ENCODE measurements at places on chromosomes 1 and 21.
A peak's percentile ranks its signal among the peaks of the same experiment; 100 is the strongest.

DNA sequence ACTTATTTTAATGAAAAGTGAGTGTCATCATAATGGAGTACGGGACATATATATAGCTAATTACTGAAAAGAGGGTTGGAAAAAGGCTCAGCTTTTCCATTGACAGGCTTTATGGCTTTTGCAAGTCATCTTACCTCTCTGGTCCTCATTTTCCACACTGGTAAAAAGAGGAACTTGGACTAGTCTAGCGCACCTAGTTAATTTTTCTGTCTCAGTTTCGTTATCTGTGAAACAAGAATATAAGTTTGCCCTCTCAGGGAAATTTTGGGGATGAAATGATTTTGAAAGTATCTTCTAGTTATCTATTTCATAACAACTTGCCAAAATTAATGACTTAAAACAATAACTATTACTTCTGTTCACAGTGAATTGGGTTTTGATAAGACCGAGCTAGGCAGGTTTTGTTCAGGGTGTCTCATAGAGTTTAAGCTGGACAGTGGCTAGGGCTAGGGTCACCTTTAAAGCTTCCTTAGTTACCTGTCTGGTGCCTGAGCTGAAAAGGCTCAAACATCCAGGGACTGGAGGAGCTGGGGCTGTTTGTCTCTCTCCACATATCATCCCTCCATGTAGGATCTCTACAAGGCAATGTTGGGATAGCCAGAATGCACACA, 91.7 kb downstream of the TYW3 start:
- no peak overlapping the region for H3K4me3 ChIP-seq
- H3K36me3 ChIP-seq = no peaks in the 10 kb centered on the region
- no peak overlapping the region for H3K27ac ChIP-seq
- no peaks in the 10 kb centered on the region for H3K4me1 ChIP-seq
- no peaks in the 10 kb centered on the region for H3K27me3 ChIP-seq

DNA sequence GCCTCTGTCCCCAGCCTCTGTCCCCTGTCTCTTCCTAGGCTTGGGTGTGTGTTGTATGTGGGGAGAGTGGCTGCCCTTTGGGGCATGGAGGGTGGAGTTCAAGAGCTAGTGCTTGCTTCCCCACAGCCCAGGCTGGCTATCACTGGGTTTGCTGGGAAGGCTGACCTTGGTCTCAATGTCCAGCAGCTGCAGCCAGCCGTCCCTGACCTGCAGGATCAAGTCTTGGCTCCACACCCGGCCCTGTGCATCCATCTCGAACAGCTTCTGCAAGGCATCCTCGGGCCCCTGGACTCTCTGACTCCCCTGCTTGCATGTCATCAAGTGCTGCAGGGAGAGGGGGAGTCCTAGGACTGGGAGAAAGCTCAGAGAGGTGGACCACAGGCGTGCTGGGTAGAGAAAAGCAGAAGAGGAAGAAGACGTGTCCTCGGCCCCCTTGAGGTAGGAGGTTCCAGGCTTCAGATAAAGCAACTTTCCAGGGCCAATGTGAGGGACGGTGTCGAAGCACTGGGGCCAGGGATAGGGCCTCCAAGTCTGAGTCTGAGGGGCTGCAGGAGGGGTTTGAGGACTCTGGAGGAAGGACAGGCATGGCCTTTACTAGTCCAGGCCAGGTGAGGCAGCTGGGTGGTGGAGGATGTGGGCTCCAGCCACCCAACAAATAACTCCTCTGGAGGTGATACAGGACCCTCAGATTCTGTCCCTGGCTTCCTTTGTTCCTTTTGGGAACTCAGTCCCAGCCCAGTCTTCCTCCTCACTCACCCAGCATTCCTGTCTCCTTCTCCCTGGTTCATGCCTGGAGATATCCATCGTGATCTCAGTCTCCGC, 4.0 kb downstream of the EPS8L3 start:
- H3K27ac ChIP-seq = no peak overlapping the region
- no peak overlapping the region for H3K4me3 ChIP-seq
- DNase-seq = no peak
- peaks cover 6% of the 10 kb centered on the region for H3K4me1 ChIP-seq
- H3K36me3 ChIP-seq = no peaks in the 10 kb centered on the region

- no peak overlapping the region for H3K4me3 ChIP-seq
- H3K27ac ChIP-seq = no peak overlapping the region
- H3K36me3 ChIP-seq = peaks cover 28% of the 10 kb centered on the region
- peaks cover 18% of the 10 kb centered on the region for H3K4me1 ChIP-seq
- no peak for DNase-seq
Measured at GRCh38 chr1:206737729-206738201, 32.8 kb upstream of the IL19 start.

DNA sequence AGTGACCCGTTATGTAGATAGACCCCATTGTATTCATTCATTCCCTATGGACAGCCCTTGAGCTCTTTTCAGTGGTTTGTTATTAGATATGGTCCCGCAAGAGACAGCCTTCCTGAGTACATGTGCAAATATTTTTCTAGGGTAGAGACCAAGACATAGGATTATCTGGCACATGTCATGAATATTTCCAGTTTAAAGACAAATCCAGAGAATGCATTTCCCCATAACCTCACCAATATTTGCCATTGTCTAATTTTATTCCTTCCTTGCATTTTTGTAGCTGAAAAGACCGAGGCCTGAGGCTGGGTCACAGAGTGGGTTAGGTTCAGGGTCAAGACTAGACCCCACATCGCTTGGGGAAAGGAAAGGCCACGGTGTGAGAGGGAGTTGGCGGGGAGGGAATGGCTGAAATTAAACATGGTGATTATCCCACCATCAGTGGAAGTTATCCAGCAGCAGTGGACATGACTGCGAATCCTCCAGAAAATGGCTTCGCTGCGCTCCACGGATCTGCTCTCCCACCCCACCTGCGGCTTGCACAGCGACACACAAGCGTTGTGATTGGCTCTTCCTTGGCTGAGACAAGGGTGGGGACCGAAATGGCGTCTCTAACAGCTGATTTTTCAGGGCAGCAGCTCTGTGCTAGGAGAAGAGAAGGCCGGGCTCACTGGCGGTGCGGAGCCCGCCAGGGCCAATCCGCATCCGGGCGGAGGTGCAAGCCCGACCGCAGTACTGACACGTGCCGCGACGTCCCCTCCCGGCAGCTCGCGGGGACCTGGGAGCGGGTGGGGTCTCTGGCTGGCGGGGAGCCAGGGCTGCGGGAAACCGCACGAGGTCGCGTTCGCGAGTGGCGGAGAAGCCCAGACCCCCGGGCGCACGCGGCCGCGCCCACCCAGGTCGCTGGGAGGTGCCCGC, 16.1 kb upstream of the STMN1 start:
- H3K4me3 ChIP-seq = peak overlapping the region; percentile 53
- DNase-seq = peak; percentile 74
- H3K27me3 ChIP-seq = peaks cover 22% of the 10 kb centered on the region

GRCh38 chr1:100423832-100424337, 71.6 kb downstream of the CDC14A start:
- H3K4me3 ChIP-seq = no peak overlapping the region
- no peak for DNase-seq
- no peaks in the 10 kb centered on the region for H3K4me1 ChIP-seq

DNA sequence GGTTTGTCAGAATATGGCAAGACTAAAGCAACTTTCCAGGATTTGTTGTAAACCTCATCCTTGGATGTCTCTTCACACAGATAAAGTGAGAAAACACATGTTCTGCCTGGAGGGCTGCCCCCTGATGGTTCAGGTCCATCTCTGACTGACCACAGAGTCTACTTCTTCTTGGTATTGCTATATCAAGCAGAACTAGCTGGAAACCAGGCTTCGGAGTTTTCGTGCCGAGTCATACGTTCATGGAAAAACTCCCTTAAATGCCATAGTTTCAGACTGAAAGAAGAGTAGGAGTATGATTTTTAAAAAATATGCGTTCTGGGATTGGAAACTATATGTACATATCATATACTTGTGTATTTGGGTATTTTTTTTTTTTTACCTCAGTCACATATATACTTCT, 5.8 kb downstream of the OR10T2 start:
- peak; percentile 3 for DNase-seq
- H3K4me1 ChIP-seq = no peaks in the 10 kb centered on the region
- H3K27me3 ChIP-seq = no peaks in the 10 kb centered on the region
- H3K27ac ChIP-seq = no peak overlapping the region
- no peaks in the 10 kb centered on the region for H3K36me3 ChIP-seq

DNA sequence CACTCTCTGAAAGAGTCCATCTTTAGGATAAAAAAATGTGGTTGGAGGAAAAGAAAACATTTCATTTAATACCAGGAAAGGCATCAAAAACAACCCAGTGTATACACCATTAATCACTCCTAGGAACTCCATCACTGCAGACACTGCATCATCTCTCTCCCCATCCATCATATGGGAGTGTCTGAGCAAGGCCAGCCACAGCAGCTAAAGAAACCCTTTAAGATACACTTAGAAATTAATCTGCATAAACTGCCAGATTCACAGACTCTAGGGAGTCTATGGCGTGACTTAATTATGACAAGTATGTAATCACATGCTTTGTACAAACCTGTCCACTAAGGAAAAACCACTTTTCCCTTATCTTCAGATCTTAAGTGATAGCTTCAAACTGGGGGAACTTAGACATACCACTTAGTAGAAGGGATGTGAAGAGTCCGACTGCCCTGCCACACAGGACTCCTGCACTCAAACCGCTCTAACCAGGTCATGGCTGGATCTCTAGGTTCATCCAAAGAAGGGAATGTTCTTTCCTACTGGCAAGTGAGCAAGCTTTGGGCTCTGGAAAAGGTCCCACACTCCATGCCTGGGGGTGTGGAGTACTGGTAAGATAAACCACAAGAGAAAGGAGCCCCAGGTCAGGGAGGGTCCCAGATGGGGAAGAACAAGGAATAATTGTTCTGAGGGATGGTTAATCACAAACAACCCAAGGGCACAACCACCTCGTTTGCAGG, 61.0 kb upstream of the C8B start:
- no peak for DNase-seq
- no peaks in the 10 kb centered on the region for H3K27me3 ChIP-seq
- peaks cover 4% of the 10 kb centered on the region for H3K4me1 ChIP-seq
- no peak overlapping the region for H3K4me3 ChIP-seq

DNA sequence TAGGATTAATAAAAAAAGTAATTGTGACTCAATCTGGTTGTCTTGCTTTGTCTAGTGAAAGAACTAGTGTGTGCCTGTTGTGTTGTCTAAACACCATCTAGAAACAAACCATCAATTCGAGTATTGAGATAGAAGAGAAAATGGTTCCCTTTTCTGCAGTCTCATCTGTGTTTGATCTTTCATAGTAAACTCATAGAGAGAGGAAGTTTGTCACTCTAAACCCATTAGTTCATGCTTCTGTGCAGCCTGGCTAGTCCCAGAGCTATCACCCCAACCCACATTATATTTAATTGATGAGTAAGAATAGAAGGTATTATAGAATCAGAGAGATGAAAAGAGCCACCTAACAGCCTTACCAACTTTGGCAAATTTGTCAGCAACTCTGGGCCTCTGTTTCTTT, 99.5 kb downstream of the TGFB2 start:
- no peaks in the 10 kb centered on the region for H3K27me3 ChIP-seq
- DNase-seq = no peak
- peaks cover 4% of the 10 kb centered on the region for H3K36me3 ChIP-seq
- H3K27ac ChIP-seq = no peak overlapping the region
- peaks cover 2% of the 10 kb centered on the region for H3K4me1 ChIP-seq

- no peak overlapping the region for H3K27ac ChIP-seq
- no peaks in the 10 kb centered on the region for H3K4me1 ChIP-seq
- no peaks in the 10 kb centered on the region for H3K27me3 ChIP-seq
- no peak overlapping the region for H3K4me3 ChIP-seq
Measured at GRCh38 chr1:222370913-222371675, 176.8 kb downstream of the HHIPL2 start.

DNA sequence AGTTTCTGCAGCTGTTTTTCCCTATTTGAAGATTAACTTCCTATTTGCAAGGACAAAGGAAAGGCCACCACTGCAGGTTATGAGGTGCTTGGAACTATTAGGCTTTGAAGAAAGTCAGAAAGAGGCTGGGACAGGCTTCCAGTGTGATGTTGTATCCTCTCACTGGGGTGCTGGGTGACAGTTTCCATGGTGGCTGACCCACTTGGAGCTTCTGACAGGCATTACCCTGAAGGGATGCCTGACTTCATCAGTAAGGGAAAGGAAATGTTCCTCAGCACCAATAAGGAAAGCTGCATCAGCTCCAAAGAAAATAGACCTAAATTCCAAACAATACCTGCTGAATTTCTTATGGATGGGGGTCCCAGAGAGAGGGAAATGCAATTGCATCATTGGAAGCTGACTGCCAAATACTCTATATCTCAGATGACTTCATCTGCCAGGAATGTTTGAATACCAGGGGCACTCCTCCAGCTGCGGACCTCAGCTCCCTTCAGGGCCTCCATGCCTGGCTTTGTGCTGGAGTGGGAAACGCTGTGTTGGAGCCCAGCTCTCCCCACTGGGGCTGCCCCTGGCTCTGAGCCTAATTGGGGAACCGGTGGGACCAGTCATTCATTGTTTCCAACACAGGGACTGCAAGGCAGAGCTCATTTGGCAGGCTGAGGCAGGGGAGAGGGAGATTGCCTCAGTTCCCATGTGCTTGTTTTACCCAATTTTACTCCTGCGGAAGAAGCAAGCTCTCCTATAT, 76.6 kb downstream of the RGL1 start:
- peaks cover 39% of the 10 kb centered on the region for H3K4me1 ChIP-seq
- H3K36me3 ChIP-seq = peaks cover 17% of the 10 kb centered on the region
- peak; percentile 87 for DNase-seq
- H3K27ac ChIP-seq = peak overlapping the region; percentile 83
- H3K4me3 ChIP-seq = no peak overlapping the region

DNA sequence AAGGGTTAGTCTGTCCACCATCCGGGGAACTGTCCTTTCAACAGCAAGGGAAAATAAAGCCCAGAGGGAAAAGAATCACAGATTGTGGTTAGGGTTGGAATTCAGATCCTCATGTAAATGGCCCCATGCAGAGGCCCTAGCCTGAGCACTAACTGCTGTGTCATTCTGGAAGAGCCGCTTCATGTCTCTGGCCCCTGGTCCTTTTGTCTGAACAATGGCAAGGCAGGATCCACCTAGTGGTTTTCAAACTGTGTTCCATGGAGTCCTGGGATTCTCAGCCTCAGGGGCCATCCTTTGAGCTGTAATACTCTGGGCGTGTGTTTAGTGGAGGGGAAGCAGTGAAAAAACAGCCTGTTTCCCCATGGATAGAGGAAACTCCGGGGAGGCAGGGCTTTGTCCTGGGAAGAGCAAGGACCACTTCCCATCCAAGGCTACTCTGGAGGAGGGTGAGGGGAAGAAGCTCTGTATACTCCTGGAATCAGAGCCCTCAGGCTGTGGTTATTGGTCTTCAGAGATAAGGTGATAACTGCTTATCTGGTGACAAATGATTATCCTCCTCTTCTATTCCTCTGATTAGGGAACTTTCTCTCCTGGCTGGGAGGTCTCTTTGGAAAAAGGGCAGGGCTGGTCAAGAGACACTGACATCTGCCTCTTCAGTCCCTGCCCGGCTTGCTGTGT, 19.2 kb downstream of the PAX7 start:
- H3K27ac ChIP-seq = no peak overlapping the region
- no peak for DNase-seq
- peaks cover 13% of the 10 kb centered on the region for H3K36me3 ChIP-seq
- no peak overlapping the region for H3K4me3 ChIP-seq

- no peak overlapping the region for H3K27ac ChIP-seq
- no peaks in the 10 kb centered on the region for H3K36me3 ChIP-seq
Measured at GRCh38 chr1:244945109-244945671, 80.8 kb upstream of the HNRNPU start.

- H3K4me1 ChIP-seq = peaks cover 44% of the 10 kb centered on the region
- H3K36me3 ChIP-seq = no peaks in the 10 kb centered on the region
- H3K27me3 ChIP-seq = peaks cover 4% of the 10 kb centered on the region
Measured at GRCh38 chr1:41672641-41673361, 188.3 kb upstream of the EDN2 start.

All from muscle of leg (tissue), 16 donors.